ENCODE measurements at places on chromosomes 4 and X.
A peak's percentile ranks its signal among the peaks of the same experiment; 100 is the strongest.

GRCh38 chrX:39008549-39008948 is 207.3 kb downstream of the MID1IP1 start:
- DNase-seq, result no peak

- DNase-seq, result no peak
These were observed 760.4 kb upstream of the FTHL17 start for GRCh38 chrX:31832263-31832662.

- DNase-seq, result no peak
These were observed 18.5 kb downstream of the WDR1 start for GRCh38 chr4:10097906-10098779.

DNA sequence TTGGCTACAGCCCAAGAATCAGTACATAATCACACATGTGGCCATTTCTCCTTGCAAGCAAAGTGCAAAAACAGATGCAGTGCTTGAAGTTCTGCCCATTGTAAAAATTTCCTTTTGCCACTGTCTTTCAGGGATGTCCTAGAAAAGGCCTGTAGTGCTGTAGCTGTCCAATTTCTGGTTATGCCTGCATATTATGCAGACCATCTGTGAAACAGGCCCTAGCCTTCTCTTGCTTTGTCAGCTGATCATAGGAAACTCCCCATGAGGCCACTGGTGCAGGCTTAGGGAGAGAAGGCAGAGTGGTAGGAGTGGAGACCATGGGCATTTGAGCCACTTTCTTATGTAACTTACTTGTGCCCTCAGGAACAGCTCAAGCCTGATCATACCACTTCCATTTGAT is 130.4 kb upstream of the GABRA2 start:
- DNase-seq, result no peak

DNA sequence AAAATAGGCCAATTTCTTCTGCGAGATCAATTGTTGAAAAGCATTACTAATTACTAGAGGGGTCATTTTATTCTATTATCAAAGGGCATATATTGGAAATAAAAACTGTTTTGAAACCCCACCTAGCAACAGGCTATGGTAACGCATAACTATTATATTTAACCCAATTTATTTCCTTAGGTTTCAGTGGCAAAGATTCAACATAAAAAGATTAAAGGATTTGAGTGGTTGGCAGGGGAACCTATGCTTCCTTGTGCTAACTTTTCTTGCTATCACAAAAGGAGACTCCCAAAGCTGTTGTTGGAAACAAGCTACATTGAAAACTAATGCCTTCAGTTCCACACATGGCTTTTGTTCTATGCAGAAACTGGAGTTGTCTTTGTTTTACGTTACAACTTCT is 166.9 kb upstream of the KLF3 start:
- DNase-seq, result no peak

GRCh38 chrX:107673431-107673830 is 45.1 kb downstream of the PRPS1 start:
- DNase-seq, result no peak

DNA sequence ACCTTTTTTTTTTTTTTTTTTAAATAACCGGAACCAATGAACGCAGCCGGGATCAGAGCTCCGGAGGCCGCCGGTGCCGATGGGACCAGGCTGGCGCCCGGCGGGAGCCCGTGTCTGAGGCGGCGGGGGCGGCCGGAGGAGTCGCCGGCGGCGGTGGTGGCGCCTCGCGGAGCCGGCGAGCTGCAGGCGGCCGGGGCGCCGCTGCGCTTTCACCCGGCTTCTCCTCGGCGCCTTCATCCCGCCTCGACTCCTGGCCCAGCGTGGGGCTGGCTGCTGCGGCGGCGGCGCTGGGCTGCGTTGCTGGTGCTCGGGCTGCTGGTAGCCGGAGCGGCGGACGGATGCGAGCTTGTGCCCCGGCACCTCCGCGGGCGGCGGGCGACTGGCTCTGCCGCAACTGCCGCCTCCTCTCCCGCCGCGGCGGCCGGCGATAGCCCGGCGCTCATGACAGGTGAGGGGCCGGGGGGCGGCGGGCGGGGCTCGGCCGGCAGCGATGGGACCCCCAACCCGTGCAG is 337 bp downstream of the STIM2 start:
- peak; percentile 64 for DNase-seq

- DNase-seq, result no peak
These were observed 67.4 kb upstream of the GBA3 start for GRCh38 chr4:22625311-22625710.

- DNase-seq, result no peak
These were observed 881.6 kb downstream of the PCDH7 start for GRCh38 chr4:31601793-31602192.

DNA sequence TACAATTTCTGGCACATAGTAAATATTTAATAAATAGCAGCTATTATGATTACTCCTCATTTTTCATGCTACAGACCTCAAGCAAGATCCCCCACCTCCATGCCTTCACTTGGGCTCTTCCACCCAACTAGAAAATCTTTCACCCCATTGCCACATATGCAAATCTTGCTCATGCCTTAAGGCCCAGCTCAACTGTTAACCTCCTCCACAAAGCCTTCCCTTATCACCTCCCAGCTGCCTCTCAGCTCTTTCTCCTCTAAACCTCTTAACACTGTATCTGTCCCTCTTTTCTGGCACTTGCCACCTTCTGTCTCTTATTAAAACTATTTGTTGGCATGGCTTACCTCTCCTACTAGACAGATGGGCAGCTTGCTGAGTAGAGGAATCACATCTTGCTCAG is 51.5 kb downstream of the PJA1 start:
- DNase-seq, result no peak

DNA sequence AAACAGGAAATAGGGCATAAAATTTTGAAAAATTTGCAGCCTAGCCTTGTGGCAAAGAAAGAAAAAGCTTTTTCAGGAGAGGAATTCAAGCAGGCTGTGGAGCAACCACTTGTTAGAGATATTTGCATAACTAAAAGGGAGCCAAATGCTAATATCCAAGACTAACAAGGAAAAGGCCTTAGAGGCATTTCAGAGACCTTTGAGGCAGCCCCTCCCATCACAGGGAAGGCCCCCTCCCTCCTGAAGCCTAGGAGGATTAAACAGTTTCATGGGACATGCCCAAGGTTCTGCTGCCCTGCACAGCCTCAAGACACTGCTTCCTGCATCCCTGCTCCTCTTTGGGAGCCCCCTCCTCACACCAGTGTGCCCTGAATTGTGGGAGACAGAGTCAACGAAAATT is 275.4 kb upstream of the SFRP2 start:
- no peak for DNase-seq

GRCh38 chr4:139955600-139955999 is 198.4 kb downstream of the MAML3 start:
- DNase-seq, result no peak

DNA sequence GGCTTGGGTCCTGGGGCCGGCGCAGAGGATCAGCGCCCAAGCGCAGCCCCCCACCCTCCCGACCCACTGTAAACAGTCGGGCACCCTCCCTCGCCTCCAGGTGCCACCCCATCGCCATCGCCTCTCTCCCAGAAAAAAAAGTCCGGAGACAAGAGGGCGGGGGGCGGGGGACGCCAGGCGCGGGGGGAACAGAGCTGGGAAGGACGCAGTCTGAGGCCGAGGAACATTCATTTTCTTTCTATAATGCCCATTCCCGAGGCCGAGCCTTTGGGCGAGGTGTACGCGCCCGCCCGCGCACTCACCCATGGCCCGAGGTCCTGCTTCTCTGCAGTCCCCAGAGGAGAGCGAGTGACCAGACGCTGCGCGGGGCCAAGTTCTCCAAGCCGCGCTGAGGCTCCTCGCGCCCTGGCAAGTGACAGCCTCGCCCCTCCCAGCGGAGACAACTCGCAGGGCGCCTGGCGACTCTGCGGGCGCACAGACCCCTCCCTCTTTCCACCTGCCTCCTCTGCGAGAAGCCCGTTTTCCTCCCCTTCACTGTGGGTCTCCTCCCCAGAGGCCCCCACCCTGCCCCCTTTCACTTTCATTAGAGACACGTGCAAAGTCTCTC is 63.5 kb upstream of the WDR17 start:
- no peak for DNase-seq

DNA sequence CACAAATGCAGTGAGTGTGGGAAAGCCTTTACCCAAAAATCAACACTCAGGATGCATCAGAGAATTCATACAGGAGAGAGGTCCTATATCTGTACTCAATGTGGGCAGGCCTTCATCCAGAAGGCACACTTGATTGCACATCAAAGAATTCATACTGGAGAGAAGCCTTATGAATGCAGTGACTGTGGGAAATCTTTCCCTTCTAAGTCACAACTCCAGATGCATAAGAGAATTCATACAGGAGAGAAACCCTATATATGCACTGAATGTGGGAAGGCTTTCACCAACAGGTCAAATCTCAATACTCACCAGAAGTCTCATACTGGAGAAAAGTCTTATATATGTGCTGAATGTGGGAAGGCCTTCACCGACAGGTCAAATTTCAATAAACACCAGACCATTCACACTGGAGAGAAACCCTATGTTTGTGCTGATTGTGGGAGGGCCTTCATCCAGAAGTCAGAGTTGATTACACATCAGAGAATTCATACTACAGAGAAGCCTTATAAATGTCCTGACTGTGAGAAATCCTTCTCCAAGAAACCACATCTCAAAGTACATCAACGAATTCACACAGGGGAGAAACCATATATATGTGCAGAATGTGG is 79.3 kb downstream of the ZNF81 start:
- no peak for DNase-seq

- no peak for DNase-seq
These were observed 322.5 kb upstream of the CPXCR1 start for GRCh38 chrX:88424541-88424940.

DNA sequence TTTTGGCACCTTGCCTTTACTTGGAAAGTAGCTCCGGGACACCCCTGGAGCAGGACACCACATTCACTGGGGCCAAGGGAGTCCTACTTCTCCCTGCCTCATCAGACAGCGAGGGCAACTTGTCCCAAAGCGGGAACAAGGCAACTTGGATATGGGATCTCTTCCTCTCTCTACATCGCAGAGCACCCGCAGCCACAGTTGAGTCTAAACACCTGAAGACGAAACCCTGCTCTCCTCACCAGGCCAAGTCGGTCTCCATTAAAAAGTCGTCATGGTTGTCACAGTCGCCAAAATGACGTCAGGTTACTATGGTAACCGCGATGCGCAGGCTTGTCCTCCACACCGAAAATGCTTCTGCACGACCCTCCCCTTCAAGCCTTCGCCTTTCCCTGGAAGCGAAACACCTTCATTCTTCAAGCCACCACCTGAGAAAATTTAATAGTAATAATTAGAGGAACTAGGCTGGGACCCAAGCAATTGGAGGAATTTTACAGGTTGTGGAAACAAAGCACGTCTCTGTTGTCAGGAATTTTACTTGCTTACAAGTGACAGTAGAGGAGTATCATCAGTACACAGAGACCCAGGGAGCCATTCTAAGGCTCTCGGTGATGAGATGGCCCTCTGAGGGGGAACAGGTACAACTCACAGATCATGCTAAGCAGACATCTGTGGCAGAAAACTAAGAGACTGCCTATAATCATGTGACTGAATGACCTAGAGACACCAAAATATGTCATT is 30.5 kb upstream of the TCEAL4 start:
- DNase-seq, result peak; percentile 65

DNA sequence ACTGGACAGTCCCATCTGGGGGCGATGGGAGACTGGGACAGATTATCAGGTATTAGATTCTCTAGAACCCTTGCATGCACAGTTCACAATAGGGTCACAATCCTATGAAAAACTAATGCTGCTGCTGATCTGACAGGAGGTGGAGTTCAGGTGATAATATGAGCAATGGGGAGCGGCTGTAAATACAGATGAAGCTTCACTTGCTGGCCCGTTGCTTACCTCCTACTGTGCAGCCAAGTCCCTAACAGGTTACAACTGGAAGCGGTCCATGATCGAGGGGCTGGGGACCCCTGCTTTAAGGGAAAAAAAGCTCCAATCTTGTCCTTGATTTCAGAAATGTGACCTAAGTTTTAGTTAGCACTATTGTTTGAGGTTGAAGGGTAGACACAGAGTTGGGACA is 175.2 kb downstream of the ZNF330 start:
- DNase-seq, result no peak

- DNase-seq, result peak; percentile 15
These were observed 77.6 kb downstream of the ARHGAP6 start for GRCh38 chrX:11588097-11588496.

DNA sequence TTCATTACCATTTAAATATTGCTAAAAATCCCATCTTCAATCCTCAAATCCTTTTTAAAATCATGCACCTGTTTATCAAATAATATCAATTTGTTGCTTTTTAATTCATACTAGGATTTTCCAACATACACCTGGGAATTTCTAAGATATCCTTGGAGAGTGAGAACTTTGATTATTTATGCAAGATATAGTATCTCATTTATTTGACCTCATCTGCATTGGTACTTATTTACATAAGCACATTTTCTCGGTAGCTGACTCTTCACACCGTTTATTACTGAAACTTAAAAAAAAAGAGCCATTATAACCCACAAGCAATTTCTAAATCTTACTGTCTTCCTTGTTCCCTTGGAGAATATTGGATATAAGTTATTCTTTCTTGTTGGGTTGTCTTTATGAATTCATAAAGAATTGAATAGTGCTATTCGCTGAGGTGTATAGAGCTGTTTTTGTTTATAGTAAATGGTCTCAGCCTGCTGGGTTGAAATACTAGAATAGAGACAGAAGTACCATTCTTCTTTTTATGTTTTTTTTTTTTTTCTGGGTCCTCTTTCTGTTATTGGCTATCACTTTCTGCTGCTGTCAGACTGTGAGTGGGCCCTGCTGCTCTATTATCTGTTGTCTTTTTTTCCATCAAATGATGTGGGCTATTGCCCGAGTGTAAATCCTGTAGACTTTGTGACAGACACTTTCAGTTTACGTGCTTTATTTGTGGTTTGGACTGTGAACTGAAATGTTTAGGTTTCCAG is 2.9 kb downstream of the UGT8 start:
- no peak for DNase-seq

GRCh38 chr4:42302348-42302747 is 94.9 kb upstream of the SHISA3 start:
- peak; percentile 23 for DNase-seq

GRCh38 chr4:55989766-55990165 is 41.0 kb downstream of the CEP135 start:
- no peak for DNase-seq

DNA sequence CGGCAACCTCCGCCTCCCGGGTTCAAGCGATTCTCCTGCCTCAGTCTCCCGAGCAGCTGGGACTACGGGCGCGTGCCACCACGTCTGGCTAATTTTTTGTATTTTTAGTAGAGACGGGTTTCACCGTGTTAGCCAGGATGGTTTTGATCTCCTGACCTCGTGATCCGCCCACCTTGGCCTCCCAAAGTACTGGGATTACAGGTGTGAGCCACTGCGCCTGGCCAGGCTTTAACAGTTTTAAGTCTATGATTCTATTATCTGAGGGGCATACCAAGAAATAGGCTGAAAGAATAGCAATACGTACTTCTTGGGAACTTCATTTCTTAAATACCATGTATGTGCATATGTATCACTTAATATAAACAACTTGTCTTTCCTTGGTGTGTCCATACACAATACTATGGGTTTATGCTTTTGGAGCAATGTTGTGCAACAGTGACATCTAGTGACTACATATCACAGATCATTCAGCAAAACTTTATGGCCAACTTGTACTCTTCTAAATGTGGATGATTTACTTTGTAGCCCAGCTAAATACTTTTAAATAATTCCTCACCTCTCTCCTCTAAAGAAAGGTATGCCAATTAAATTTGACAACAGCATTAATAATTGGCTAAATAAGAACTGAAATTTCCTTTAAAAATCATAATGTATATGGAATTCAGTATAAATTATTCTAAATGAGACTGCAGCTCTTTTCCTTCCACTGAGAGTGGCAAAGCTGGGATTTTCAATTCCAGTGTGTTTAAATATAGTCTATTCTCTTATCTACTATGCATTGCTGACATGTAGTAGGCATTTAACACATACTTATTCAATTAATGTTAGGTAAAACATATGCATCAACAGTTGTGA is 10.4 kb downstream of the SLC9B1 start:
- DNase-seq, result peak; percentile 67

Measured in fibroblast of skin of abdomen (primary cell).